ENCODE measurements at places on chromosomes 4 and X.

GRCh38 chr4:87835743-87836142, 3.0 kb downstream of the MEPE start:
- no peak for DNase-seq

GRCh38 chrX:37641859-37642258, 43.7 kb upstream of the XK start:
- no peak for DNase-seq

DNA sequence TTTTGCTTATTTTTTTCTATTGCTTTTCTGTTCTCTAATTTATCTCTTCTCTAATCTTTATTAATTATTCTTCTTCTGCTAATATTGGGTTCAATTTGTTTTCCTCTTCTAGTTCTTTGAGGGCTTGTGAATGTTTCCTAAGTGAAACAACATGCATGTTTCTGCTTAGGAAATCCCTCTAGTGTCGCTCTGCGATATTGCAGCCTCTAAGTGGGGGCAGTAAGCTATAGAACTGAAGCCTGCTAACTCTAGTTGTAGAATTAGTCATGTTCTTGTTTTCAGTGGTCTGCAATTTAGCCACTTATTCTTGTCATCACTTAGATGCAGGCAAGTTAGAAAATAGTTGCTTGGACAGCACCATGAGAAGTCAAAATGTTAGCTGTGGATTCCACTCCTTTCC, 222.6 kb downstream of the SPIN4 start:
- DNase-seq: peak; percentile 24

- DNase-seq: no peak
Observed at GRCh38 chr4:38180456-38180855, 220.3 kb downstream of the PTTG2 start.

GRCh38 chr4:148398988-148399387, 43.2 kb downstream of the NR3C2 start:
- no peak for DNase-seq

DNA sequence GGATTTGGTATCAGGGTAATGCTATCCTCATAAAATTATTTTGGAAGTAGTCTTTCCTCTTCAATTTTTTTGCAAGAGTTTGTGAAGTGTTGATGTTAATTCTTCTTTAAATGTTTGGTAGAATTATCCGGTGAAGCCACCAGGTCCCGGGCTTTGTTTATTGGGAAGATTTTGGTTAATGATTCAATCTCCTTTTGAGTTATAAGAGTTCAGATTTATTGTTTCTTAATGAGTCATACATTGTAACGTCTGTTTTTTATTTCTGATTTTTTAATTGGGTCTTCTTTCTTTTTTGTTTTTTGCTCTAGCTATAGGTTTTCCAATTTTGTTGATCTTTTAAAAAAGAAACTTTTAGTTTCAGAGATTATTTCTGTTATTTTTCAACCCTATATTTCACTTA, 412.3 kb downstream of the PDGFC start:
- DNase-seq: no peak

DNA sequence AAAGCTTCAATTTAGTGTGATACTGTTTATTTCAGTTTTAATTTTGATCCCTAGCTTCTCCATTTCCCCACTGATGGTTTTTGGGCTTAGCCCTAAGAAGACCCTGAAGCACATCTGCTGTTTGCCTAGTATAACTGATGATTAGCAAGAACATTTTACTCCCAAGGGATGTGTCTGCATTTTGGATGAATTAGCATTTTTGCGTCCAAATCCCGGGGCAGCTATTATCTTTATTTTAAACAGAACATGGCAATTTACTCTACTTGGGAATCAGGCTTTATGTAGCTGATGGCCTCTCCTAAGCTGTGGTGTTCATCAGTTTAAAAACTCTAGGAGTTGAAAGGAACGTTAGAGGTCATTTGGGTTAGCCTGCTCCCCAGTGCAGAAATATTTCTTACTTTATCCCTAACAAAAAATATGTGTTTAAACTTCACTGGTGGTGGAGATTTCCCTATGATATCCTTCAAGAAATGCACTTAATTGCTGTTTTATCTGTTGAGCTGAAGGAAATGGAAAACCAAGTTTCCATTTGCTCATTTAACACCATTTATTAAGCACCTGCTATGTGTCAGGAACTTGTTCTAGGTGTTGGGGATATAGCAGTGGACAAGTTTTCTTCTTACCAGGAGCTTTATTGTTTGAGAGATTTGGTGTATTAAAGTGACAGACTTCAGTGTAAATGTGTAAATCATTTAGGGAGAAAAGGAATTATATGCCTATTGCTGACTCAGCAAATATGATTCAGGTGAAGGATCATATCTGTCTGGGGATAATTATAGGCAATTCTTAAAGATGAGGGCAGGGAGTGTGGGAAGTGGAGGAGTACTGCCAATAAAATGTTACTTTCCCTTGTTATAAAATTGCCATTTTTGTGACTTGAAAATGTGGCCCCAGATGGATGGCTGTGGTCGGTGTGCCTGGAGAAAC, 3.4 kb downstream of the SEPTIN11 start:
- no peak for DNase-seq

DNA sequence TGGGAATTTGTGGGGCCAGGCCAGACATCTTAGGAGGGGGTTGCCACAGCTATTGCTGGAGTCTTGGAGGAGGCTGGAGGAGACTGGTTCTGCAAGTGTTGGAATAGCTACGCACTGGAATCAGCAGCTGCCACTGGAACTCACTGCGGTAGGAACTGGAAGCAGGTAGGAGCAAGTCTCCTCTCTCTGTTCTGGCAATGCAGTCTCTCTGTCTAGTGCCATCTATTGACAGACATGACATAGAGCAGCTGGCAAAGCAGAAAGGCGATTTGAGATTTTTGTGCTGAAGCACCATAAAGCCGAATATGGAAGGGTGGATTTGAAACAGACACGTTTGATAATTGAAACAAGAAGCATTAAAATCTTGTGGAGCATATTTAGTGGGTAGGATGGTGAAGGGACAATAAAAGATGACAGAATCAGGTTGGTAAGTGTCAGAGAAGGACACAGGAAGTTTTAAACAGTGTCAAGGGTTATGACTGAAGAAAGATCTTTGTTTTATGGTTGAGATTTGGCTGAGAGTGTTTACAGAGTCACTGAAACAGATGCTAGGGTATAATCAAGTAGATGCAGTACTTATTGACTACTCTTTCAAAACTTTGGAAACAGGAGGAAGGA, 23.5 kb upstream of the SYNPO2 start:
- DNase-seq: no peak

- DNase-seq: no peak
Observed at GRCh38 chrX:117936118-117936517, 180.5 kb downstream of the KLHL13 start.

GRCh38 chrX:14886252-14886651, 13.0 kb downstream of the MOSPD2 start:
- no peak for DNase-seq

DNA sequence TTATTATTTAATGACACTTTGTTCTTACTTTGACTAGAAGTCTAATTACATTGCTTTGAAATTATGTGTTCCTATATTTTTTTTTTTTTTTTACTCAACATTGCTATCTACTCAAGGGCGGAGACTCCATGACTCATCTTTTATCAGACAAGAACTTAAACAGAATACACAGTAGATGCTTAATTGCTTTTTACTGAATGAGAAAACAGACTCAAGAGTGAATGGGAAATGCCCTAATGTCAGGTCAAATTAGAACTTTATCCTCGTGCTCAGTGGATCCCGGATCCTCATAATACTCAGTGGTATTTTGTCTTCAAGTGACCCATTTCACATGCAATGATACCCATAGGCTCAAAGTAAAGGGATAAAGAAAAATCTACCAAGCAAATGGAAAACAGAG, 954.5 kb upstream of the IGFBP7 start:
- DNase-seq: no peak
